ENCODE measurements at places on chromosomes 5 and 9.

DNA sequence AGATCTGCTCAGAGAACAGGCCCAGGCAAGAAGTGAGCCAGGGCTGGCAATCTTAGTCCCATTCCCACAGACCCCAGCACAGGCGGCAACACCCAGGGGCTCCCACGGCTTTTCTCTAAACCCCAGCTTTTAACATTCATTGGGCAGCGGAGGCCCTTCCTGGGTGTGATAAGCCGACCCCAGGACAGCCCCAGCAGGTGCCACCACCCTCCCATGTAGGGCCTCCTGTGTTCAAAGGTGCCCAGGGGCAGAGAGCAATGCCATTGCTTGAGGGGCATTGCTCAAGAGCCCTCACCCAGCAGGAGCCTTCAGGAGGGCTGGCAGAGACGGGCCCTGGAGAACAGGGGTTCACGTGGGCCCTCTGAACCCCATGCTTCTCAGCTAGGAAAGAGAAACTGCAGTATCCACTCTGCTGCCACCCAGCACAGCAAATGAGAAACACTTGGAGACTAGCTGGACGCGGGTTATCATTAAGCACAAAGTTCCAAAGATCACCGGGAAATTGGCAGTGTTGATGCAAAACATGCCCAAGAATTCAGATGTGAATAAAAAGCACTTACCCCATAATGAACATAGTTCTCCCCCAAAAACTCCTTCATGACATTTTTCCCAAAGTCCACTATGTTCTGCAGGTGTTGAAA lies 13.9 kb downstream of the IPPK start:
- DNase-seq, result no peak

DNA sequence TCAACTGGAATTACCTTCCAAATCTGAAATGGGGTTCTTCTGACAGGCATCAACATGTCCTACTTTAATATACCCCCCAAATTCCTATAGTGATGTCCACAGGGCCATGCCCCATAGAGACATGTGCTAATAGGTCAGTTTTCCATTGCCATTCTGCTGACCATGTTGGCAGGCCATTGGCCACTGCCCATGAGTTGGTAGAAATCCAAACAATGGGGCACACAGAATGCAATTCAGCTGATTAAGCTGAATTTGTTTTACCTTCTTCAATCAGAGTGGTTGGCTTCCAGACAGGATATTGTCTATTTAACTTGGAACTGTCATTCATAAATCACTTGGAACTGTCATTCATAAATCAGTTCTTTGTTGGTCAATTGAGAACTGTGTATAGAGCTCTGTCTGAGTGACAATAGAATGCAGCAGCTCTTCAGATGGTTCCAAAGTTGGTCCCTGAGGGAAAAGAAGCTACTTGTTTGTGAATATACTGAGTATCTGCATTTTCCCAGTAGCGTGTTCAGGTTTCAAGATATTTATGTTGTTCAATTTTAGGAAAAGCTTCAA lies 336.9 kb downstream of the DRD1 start:
- DNase-seq, result no peak

- DNase-seq, result no peak
Observed at GRCh38 chr5:36721664-36722235, 115.3 kb downstream of the SLC1A3 start.

DNA sequence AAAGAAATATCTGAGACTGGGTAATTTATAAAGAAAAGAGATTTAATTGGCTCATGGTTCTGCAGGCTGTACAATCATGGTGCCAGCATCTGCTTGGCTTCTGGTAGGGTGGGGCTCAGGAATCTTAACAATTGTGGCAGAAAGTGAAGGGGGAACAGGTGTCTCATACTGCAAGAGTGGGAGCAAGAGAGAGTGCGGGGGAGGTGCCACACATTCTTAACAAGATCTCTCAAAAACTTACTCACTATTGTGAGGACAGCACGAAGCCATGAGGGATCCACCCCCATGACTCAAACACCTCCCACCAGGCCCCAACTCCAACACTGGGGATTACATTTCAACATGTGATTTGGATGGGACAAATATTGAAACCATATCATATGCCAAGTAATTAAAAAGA lies 70.1 kb upstream of the PANK3 start:
- DNase-seq, result no peak

DNA sequence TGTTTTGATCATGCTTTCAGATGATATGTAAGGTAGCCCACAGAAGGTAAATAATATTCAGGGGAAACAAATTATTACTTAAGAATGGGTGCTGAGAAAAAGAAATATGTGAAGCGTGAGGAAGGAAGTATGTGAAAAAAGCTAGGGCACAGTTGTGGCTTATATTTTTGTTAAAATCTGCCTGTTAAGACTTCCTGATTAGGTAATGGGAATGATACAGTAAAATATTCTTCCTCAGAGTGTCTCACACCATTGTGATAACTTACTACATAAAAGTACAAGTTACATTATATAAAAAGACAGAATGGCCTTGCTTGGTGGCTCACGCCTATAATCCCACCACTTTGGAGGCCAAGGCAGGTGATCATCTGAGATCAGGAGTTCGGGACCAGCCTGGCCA lies 18.7 kb upstream of the PARP8 start:
- DNase-seq, result no peak

DNA sequence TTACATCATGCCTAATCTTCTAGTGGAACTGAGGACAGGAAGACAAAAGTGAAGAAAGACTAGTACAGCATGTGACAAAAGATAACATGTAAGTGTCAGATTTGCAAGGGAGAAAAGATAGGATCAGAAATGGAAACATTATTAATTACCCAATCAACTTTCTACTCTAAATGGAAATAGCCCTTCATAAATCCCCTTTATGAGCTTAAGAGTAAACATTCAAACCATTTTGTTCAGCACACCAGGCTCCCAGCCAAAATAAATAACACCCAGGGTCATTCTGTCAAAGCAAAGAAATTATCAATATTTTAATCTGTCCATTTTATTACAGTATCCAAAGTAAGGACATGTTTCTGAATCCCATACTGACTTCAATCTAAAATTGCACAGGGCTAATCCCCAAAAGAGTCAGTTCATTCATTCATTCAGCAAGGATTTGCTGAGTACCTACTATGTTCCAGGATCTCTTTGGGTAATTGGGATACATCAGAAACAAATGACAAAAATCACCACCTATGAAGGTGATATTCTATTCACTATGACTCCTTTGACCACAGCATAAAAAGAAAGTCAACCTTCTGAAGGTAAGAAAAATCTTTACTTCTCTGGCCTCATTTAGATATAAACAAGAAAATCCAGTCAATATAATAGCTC lies 5.3 kb downstream of the PRELID2 start:
- no peak for DNase-seq

DNA sequence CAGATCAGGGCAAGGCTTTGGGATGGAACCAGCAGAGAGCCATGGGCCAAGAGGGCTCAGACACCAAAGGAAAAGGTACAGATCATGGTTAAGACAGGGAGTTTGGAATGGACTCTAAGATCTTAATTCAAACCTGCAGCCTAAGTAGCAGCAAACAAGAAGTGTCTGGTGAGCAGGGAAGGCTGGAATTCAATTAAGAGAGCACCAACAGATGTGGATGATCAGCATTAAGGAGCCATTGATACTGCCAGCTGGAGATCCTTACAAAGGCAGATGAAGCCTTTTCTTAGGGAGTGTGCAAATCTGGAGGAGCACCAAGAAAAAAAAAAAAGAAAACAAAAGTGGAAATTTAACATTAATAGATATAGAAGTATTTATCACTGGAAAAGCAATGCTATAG lies 516.8 kb downstream of the RASEF start:
- no peak for DNase-seq

DNA sequence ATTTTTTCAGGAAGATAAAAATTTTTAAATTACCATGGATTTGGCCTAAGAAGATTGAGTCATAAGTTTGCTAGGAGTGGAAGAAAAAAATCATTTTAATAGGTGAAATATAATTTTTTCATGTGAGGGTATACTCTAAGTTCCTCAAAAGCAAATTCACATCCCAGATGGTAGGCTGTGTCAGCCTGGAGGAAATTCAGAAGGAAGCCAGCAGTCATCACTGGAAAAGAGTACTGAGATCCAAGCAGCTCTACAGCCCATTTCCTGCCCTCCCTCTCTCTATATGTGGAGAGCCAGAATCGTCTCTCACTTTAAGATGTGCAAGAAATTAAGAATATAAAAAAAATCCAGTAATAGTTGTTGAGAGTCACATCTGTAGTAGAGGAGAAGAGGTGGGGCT lies 126.5 kb upstream of the CDH18 start:
- no peak for DNase-seq

DNA sequence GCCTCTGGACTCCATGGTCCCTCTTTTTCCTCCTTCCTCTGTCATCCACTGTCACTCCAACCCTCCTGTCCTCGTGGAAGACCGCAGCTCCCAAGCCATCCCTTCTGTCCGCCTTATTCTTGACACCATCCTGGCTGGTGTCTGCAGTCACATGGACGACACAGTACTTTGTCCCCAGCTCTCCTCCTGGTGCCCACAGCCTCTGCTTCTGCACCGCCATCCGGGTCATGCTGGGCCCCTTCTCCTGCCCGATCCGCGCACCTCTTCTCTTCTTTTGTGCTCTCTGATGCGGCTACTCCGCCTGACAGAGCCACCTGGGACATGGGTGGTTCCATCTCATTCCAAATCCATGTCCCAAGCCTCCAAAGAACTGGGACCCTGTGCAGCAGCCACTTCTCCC lies 22.5 kb downstream of the ROPN1L start:
- no peak for DNase-seq

GRCh38 chr9:13278368-13279246 lies 885 bp downstream of the MPDZ start:
- no peak for DNase-seq

- DNase-seq, result no peak
Observed at GRCh38 chr9:121185774-121186403, 15.8 kb downstream of the RAB14 start.

DNA sequence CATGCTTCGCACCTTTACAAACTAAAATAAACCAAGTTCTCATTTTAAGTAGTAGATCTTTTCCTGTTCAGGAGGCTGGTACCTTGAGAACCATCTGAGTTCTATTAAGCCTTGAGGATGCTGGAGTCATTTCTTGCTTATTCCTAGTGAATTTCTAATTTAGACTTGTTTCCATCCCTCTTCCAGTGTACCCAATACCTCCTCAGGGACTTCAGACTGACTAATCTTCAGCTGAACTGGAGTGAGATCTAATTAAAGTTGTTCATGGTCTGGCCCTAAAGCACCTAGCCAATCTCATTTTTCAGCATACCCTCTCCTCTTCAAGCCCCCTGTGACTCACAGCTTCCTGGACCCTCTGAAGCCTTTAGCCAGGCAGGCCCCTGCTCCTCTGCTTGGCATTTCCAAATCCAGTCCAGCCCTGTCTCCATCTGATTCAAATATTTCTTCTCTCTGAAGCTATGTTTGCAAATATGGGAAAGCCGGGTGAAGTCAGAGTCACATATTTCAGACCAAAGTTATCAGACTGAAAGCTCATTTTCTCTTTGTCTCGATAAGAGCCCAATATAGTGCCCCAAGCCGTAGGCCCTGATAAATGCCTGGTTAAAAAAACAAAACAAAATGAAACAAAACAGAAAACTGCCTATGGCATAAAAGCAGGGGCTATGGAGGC lies 19.4 kb upstream of the TNFSF15 start:
- no peak for DNase-seq

GRCh38 chr5:2697446-2698200 lies 53.9 kb downstream of the IRX2 start:
- DNase-seq, result no peak

DNA sequence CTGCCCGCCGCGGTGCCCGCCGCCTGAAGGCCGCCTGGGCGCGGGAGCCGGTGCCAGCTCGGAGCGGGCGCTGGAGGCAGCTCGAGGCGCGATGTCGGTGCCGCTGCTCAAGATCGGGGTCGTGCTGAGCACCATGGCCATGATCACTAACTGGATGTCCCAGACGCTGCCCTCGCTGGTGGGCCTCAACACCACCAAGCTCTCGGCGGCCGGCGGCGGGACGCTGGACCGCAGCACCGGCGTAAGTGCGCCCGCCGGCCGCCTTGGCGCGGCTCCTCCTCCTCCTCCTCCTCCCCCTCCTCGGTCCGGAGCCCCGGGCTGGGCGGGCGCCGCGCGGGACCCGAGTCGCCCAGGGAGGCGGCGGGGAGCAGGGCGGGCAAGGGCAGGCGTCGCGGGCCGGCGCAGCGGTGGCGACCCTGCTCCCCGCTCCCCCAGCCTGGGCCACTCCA lies 455 bp downstream of the OLFM1 start:
- DNase-seq, result no peak
